Caco-2 (cell line): ENCODE measurements at places on chromosomes 12 and 14. TPM values are rescaled to one million over a fixed set of nuclear protein-coding genes. Genes with fewer than 3 reads are reported as not detected.

DNA sequence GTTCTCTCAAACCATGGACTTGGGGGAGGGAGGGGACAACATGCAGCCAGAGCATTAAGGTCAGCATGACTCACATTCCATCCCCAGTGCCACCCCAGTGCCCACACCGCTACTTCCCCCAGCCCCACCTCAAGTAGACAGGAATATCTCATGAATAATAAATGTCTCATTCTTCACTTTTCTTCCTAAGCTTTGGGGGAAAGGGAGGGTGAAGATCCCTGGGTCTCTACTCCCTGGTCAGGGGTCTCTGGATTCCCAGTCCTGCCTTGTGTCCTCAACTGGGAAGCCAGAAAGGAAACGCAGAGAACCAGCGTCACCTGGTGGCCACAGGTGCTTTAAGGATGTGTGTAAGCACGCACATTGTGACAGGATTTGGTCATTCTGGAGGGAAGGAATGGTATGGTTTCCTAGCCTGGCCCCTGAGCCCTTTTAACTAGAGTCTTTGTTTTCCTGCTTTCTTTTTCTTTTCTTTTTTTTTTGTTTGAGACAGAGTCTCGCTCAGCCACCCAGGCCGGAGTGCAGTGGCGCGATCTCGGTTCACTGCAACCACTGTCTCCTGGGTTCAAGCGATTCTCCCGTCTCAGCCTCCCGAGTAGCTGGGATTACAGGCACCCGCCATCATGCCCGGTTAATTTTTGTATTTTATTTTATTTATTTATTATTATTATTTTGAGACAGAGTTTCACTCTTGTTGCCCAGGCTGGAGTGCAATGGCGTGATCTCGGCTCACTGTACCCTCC is 3.4 kb downstream of the GPR84 start:
- no peak overlapping the region for H3K4me3 ChIP-seq
- no peaks in the 10 kb centered on the region for H3K27me3 ChIP-seq
- no peaks in the 10 kb centered on the region for H3K36me3 ChIP-seq
- H3K4me1 ChIP-seq, result peaks cover 11% of the 10 kb centered on the region
- DNase-seq, result peak; percentile 87

- no peaks in the 10 kb centered on the region for H3K4me1 ChIP-seq
- H3K36me3 ChIP-seq, result no peaks in the 10 kb centered on the region
- no peaks in the 10 kb centered on the region for H3K27me3 ChIP-seq
- no peak overlapping the region for H3K27ac ChIP-seq
- DNase-seq, result no peak
- no peak overlapping the region for H3K4me3 ChIP-seq
Measured at GRCh38 chr14:51929166-51929565, 60.2 kb upstream of the RTRAF start.

- no peak overlapping the region for H3K4me3 ChIP-seq
- H3K4me1 ChIP-seq, result peaks cover 10% of the 10 kb centered on the region; the same call in 1 of the 2 replicates
- no peaks in the 10 kb centered on the region for H3K27me3 ChIP-seq
- no peaks in the 10 kb centered on the region; the same call in 1 of the 2 replicates for H3K36me3 ChIP-seq
- H3K27ac ChIP-seq, result no peak overlapping the region
- DNase-seq, result no peak
Measured at GRCh38 chr14:39005044-39005880, 97.8 kb downstream of the SEC23A start.

DNA sequence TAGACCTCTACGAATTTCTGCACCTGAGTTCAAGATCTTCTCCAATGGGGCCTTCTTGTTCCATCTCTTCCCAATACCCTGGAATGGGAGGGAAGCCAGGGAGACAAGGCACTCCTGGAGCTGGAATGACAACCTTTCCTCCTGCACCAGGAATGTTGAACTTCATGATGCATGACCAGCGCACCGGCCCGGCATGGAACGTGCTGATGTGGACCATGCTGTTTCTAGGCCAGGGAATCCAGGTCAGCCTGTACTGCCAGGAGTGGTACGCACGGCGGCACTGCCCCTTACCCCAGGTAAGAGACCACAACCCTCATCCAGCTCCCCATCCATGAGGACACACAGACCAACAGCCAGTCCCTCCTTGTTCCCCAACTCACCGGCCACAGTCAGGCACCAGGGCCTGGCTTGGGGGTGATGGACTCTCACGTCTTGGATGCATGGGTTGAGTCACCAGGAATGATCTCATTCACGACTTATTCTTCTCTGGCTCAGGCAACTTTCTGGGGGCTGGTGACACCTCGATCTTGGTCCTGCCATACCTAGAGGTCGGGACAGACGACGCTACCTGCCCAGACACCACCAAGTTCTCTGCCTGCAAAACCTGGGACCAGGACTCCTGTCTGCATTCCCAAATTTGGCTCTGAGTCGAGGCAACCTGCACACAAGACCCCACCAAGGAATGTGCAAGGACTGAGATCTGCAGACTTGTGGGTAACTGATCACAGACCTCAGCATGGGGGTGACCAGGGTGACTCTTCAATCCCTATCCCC is 20.5 kb downstream of the SOAT2 start:
- no peaks in the 10 kb centered on the region for H3K27me3 ChIP-seq

- DNase-seq, result no peak
- no peaks in the 10 kb centered on the region for H3K27me3 ChIP-seq
- H3K4me1 ChIP-seq, result no peaks in the 10 kb centered on the region
Measured at GRCh38 chr14:76232800-76233199, 81.1 kb downstream of the GPATCH2L start.

GRCh38 chr12:123973552-123974341 is 732 bp downstream of the ZNF664 start:
- H3K27me3 ChIP-seq, result no peaks in the 10 kb centered on the region
- H3K36me3 ChIP-seq, result no peaks in the 10 kb centered on the region; the same call in 1 of the 2 replicates
- peaks cover 8% of the 10 kb centered on the region; the same call in 1 of the 2 replicates for H3K4me1 ChIP-seq

GRCh38 chr14:60621386-60621785 is 27.9 kb downstream of the SIX1 start:
- no peak for DNase-seq
- no peaks in the 10 kb centered on the region for H3K27me3 ChIP-seq
- no peaks in the 10 kb centered on the region for H3K36me3 ChIP-seq
- H3K4me1 ChIP-seq, result peaks cover 11% of the 10 kb centered on the region
- H3K27ac ChIP-seq, result no peak overlapping the region

DNA sequence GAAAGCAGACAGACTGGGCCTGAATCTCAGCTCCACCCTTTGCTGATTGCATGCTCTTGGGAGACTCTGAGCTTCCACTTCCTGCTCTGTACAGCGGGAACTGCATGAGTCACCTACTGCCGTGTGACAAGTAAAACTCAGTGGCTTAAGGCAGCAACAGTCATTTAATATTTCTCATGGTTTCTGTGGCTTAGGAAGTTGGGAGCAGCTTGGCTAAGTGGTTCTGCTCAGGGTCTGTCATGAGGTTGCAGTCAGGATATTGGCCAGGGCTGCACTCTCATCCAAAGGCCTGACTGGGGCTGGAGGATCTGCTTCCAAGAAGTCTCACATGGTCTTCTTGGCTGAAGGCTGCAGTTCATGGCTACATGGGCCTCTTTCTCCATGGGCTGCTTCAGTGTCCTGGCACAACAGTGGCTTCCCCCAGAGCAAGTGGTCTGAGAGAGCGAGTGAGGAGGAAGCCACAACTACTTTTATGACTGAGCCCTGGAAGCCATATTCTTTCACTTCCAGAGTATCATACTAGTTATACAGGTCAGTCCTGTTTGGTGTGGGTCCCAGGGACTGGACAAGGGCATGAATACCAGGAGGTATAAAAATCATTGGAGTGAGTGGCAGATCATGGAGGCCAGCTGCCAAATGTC is 49.7 kb downstream of the FAM222A start:
- H3K4me1 ChIP-seq, result no peaks in the 10 kb centered on the region
- peaks cover 2% of the 10 kb centered on the region; the same call in 1 of the 2 replicates for H3K36me3 ChIP-seq
- no peaks in the 10 kb centered on the region for H3K27me3 ChIP-seq
- H3K27ac ChIP-seq, result no peak overlapping the region
- peak; percentile 34 for DNase-seq
- no peak overlapping the region for H3K4me3 ChIP-seq

- no peak overlapping the region for H3K4me3 ChIP-seq
- peaks cover 7% of the 10 kb centered on the region for H3K36me3 ChIP-seq
- no peaks in the 10 kb centered on the region for H3K27me3 ChIP-seq
Measured at GRCh38 chr14:91125271-91125660, 11.4 kb downstream of the DGLUCY start.

The IFT43 gene
- 16.1 and 19.5 TPM in 2 replicates for total RNA-seq

The COL2A1 gene
- total RNA-seq, result 200 and 201 TPM in 2 replicates

- no peak overlapping the region for H3K27ac ChIP-seq
- H3K4me1 ChIP-seq, result no peaks in the 10 kb centered on the region
- H3K27me3 ChIP-seq, result no peaks in the 10 kb centered on the region; the same call in 1 of the 2 replicates
- no peak for DNase-seq
- no peaks in the 10 kb centered on the region for H3K36me3 ChIP-seq
Measured at GRCh38 chr14:57991353-57991752, 125.5 kb upstream of the SLC35F4 start.

DNA sequence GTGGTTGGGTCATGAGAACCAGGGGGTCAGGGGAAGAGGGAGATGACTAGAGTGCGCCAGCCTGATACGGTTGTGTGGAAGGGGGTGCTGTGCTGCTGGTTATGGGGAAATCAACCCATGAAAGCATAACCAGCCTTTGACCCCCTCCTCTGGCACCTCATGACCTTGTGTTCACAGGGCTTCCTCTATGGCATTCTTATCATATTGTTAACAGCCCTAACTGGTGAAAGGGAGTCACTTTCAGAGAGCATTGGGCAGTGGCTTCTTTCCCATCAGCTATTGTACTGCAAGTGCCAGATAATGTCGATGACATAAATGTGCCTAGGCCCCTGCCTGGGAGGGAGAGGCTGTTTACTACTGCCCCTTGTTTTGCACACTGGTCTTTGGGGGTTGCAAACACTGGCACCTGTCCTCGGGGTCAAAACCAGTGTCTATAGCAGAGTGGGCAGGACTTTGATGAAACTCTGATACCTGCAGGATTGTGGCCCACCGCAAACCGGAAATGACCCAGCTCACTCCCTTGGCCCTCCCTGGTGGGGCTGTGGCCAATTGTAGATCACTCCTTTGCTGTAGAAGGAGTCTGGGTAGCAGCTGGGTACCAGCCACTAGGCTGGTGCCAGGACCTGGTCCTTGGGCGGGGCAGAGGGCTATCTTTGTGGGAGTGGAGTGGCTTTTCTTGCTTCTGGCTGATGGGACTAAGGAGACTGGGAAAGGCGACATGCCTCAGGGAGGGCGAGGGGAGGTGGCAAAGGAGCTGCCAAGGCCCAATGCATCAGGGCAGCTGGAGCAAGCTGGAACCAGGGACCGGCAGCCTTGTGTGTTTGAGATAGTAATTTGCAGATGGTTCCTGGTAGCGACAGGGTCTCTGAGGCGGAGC is 634 bp upstream of the TMEM63C start:
- peaks cover 28% of the 10 kb centered on the region for H3K4me1 ChIP-seq
- H3K4me3 ChIP-seq, result peak overlapping the region; percentile 55
- H3K36me3 ChIP-seq, result no peaks in the 10 kb centered on the region

GRCh38 chr12:99901181-99901580 is 83.6 kb downstream of the ANKS1B start:
- no peaks in the 10 kb centered on the region for H3K27me3 ChIP-seq
- no peak overlapping the region for H3K4me3 ChIP-seq
- DNase-seq, result no peak
- no peak overlapping the region for H3K27ac ChIP-seq

- no peak for DNase-seq
- H3K27me3 ChIP-seq, result no peaks in the 10 kb centered on the region
- no peak overlapping the region for H3K4me3 ChIP-seq
- H3K27ac ChIP-seq, result no peak overlapping the region
- no peaks in the 10 kb centered on the region for H3K36me3 ChIP-seq
- H3K4me1 ChIP-seq, result no peaks in the 10 kb centered on the region
Measured at GRCh38 chr12:50859621-50860310, 17.0 kb downstream of the TMPRSS12 start.

- DNase-seq, result no peak
- no peak overlapping the region for H3K27ac ChIP-seq
- H3K4me3 ChIP-seq, result no peak overlapping the region
- H3K27me3 ChIP-seq, result no peaks in the 10 kb centered on the region
Measured at GRCh38 chr12:16352481-16352880, 5.0 kb downstream of the MGST1 start.

The SLC4A8 gene
- 62.7 and 67.0 TPM in 2 replicates for total RNA-seq

DNA sequence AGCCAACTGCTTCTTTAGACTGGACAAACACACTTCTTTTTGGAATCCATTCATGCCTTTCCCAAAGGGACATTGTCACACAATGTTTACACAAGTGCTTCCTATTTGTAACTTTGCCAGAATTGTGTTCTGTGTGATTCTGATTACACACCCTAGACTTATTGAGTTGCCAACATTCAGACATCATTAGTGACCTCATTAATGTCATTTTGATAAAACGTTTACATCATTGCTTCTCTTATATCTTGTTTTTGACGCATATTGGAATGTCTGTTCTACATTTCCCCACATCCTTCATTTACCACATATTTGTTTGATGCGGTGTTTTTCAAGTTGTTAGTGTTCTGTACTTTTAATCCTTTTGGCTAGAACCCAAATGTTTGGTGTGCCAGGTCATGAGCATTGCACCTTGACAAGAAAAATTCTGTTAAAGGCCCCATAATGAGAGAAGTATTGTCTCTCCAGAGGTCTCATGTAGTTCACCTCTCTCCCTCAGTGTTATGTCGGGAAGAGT is 305.5 kb downstream of the AEBP2 start:
- H3K27me3 ChIP-seq, result no peaks in the 10 kb centered on the region
- no peaks in the 10 kb centered on the region for H3K36me3 ChIP-seq
- no peaks in the 10 kb centered on the region for H3K4me1 ChIP-seq
- no peak overlapping the region for H3K4me3 ChIP-seq
- DNase-seq, result no peak

DNA sequence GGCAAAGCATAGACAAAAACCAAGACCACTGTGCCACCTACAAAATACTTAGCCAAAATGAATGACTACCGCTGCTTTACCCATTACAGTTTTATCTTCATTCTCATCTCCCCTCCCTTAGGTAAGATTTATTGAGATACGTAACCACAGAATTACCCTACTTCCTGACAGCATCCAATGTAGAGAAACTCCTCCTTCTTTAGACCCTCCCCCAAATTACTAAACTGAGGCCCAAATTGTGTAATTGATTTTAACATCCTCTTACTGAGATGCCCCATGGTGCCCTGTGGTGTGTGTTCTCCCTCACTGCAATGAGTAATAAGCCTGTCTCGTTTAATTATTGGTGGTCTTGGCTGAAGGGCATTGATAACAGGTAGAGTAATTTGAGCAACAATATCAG is 19.1 kb downstream of the VRK1 start:
- H3K4me3 ChIP-seq, result no peak overlapping the region
- H3K27me3 ChIP-seq, result no peaks in the 10 kb centered on the region
- H3K36me3 ChIP-seq, result no peaks in the 10 kb centered on the region
- H3K27ac ChIP-seq, result no peak overlapping the region

The SRRM4 gene
- not detected in 2 replicates for total RNA-seq

The PTCSC3 gene
- total RNA-seq, result not detected in 2 replicates

DNA sequence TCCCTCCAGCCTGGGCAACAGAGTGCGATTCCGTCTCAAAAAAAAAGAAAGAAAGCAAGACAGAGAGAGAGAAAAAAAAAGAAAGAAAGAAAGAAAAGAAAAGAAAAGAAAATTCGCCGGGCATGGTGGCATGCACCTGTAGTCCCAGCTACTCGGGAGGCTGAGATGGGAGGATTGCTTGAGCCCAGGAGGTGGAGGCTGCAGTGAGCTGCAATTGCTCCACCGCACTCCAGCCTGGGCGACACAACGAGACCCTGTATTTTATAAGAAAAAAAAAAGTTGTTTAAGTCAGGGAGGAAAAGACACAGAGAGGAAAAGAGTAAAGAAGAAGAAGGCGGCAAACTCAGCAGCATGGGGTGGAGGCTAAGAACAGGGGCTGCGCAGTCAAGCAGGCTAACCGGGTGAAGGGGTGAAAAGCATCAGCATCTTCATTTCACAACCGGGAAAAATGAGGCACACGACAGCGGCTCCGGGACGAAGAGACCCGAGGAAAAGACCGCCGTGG is 557 bp upstream of the FICD start:
- H3K4me3 ChIP-seq, result peak overlapping the region; percentile 34
- H3K27me3 ChIP-seq, result no peaks in the 10 kb centered on the region
- no peaks in the 10 kb centered on the region; the same call in 1 of the 2 replicates for H3K36me3 ChIP-seq
- no peak for DNase-seq
- H3K27ac ChIP-seq, result peak overlapping the region; percentile 89
- no peaks in the 10 kb centered on the region for H3K4me1 ChIP-seq
